ENCODE measurements at places on chromosomes 3 and 15. TPM values are rescaled to one million over a fixed set of nuclear protein-coding genes. Genes with fewer than 3 reads are reported as not detected.

The RPL4 gene
- 3,490 TPM for polyA plus RNA-seq

The XIRP1 gene
- 0.10 TPM for polyA plus RNA-seq

The ATP10A gene
- polyA plus RNA-seq = 4.9 TPM

The ATRIP gene
- polyA plus RNA-seq = 14.9 TPM

The CSPG5 gene
- 0.76 TPM for polyA plus RNA-seq

The MKRN3 gene
- 1.1 TPM for polyA plus RNA-seq

The JAGN1 gene
- polyA plus RNA-seq = 50.0 TPM

- no peak for DNase-seq
These were observed 287.5 kb downstream of the ULK4 start for GRCh38 chr3:41674449-41674848.

- peak; percentile 1 for DNase-seq
These were observed 221.0 kb upstream of the EOMES start for GRCh38 chr3:27943106-27943505.

DNA sequence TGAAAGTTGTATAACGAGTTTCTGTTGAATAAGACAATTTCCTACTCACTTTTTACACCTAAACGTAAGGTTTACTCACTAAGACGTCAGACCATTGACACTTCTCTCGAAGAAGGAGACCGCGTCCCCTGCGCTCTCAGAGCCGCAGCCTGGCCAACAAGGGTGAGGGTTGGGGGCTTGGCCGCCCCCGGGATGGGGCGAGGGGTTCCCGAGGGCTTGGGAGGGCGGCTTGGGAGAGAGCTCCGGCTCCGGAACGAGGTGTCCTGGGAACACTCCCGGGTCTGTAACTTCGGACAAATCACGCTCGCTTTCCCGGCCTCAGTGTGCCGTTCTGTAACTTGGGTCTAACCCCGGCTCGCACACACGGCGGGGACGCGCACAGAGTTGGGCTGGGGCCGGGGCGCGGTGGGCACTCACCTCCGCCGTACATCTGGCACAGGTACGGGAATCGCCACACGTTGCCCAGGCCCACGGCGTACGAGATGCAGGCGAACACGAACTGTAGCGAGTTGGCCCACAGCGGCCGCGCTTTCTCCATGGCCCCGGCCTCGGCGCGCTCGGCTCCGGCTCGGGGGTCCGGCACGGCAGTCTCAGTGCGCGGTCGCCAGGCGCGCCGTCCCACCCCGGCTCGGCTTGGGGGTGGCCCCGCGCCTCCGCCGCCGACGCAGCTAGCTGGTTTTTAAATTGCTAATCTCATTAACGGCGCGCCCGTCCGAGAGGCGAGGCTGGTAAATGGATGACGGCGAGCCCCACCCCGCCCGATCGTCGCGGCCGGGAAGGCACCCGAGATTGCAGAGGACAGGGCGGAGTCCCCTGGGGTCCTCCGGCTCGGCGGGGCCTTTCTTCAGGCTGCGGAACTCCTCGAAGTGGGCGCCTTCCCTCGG lies at the start of gene SLC6A20:
TSS of gene SLC6A20 (minus strand) at position 655 of the 884 bp plus-strand sequence. CDS start at position 538, 117 bp downstream.
- no peak for DNase-seq

GRCh38 chr3:184812662-184813042 lies 686 bp downstream of the VPS8 start:
- no peak for DNase-seq

GRCh38 chr3:193788189-193788991 lies 195.4 kb downstream of the OPA1 start:
- DNase-seq = no peak

DNA sequence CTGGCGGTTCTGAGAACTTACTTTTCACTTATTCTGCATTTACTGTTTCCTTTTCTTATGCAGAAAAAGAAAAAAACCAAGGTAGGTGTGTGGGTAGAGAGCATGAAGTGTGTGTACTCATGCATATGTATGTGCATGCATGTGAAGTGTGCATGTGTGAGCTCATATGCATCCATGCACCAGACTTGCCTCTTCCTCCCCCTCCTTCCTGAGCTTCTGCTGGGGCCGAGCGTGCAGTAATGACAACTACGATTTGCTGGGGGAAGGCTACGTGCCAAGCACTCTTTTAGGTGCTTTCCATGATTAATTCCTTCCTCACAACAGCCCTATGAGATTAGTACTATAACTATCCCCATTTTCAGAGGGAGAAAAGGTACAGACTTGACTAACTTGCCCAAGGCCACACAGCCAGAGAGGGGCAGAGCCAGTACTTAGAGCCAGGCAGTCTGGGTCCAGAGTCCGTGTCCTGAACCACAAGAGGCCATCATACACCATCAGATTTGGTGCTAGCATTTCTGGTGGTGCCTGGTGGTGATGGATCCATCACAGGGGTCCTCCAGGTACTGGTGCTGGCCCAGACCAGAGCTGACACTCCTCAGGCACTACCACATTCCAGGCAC lies 46.7 kb downstream of the CAPN3 start:
- no peak for DNase-seq

DNA sequence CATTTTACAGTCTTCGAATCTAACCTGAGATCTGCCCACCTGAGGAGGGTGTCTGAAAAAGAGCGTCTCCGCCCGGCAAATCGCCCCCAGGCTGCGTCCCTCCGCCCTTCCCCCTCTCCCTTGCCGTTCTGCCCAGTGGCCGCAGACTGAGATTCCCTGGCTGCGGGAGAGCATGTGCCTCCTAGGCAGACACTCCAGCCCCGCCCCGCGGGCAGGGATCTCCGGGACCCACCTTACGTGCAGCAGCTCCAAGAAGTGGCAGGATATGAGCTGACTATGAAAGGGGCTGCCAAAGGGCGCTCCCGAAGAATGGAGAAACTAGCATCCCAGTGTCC lies 2.7 kb upstream of the WNT5A start:
- no peak for DNase-seq

DNA sequence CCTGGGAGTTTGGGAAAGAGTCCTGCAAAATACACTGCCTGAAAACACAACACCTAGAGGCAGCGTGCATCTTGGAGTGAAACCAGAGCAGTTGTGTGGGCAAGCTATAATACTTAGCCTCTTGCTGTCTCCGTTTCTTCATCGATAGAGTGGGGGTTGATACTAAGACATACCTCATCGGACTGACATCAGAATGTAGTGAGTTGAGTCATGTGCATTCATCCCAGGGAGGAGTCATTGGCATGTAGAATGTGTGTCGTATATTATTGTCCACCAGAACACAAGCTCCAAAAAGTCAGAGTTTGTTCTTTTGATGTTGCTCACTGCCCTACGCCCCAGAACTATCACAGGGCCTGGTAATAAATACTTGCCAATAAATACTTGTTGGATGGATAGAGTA lies 4.3 kb downstream of the SNTN start:
- DNase-seq = no peak

DNA sequence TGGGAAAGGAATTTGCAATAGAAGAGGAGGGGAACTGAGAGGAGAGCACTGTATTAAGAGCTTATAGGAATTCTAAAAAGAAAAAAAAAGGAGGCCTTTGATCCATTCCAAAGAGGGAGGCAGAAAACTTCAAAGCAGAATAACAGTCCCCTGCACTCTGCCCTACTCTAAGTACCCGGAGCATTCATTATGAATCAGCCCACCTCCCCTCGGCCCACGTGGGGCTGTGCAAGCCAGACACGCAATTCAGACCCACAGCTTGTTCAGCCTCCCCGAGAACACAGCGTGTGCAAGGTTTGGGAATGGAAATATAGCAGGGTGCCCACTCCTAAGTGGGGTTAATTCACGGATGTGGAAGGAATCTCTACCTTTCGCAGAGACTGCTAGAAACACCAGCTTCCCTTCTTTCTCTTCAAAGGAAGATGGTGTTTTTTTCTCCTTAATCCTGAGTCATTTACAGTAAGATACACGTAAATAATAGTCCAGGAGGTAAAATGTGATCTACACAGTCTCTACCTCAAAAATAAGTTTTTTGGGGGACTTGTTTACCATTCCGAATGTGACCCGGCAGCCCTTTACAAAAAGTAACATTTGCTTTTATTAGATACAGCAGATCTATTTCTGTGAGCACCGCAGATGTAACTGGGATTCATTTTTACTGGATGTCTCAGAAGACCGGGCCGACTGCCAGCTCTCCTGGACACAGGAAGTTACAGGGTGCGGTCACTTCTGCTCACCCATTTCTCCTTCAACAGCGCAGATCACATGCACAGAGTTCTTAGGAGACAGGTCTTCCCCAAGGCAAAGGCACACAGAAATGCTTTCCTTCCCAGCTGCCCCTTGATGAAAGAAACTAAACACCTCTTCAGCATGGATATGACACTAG lies 768.5 kb upstream of the CFAP20DC start:
- no peak for DNase-seq

GRCh38 chr3:121995161-121996137 lies 26.6 kb downstream of the ILDR1 start:
- DNase-seq = no peak

- DNase-seq = no peak
These were observed 108.4 kb upstream of the SLC6A11 start for GRCh38 chr3:10707400-10708215.

GRCh38 chr15:32981536-32981935 lies 213.0 kb downstream of the FMN1 start:
- DNase-seq = no peak
